Activated naive CD4-positive, alpha-beta T cell (primary cell): ENCODE measurements at places on chromosomes 11 and 22.

DNA sequence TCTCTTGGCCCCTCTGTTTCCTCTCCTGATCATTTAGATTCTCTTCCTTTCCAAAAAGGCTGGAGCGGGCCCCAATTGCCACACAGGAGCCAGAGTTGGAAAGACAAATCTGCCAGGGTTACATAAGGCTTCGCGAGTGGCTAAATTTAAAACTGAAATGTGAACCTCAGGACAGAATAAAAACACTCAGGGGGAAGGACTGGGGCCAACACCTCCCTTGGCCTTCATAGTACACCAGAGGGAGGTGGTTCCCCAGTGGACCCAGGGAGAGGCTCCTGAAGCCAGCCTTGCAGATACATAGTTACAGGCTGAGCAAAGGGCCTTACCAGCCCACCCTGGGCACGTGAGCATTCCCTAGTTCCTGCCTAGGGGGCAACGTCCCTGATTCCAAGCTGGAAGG, 150.1 kb downstream of the MN1 start:
- no peak for DNase-seq

- DNase-seq: no peak
Measured at GRCh38 chr22:29267462-29267857, 321 bp downstream of the RHBDD3 start.

GRCh38 chr11:105282658-105283057, 143.1 kb upstream of the CARD18 start:
- no peak for DNase-seq

DNA sequence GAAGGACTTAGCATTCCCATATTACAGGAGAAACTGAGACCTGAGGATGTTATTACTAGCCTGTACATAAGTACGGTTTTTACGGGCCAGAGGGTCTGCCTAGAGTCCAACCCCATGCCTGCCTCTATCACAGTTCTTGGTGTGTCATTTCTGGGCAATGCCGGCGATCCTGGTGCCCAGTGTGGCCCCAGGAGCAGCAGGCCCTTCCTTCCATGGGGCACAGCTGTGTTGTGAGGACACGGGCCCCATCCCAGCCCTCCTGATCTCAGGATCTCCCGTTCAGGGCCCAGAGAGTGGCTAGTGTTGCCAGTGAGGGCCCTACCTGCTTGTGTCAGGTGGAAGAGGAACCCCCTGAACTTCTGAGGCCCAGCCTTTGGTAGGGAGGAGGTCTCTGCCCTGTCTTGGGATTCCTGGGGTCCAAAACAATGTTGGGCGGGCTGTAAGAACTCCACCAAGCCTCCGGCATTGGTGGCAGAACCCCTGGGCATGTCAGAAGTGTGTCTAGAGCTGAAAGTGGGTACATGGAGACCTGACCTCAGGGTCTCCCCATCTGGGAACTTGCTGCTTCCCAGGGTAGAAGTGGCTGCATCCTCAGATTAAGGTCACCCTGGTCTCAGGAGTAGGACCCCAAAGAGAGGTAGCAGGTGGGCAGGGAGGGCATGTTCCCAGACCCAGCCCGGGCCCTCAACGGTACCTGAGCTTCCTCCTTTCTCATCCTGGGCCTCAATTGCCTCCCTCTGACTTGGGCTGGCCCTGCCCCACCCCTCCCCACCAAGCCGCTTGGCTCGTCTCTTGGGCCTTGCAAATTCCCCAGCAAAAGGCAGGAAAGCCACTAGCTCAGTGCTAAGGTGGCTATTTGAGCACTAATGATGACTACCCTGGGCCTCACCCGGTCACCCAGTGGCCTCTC, 74.6 kb upstream of the KCNQ1OT1 start:
- DNase-seq: no peak

GRCh38 chr22:50186761-50187523, 1.2 kb downstream of the TRABD start:
- no peak for DNase-seq

DNA sequence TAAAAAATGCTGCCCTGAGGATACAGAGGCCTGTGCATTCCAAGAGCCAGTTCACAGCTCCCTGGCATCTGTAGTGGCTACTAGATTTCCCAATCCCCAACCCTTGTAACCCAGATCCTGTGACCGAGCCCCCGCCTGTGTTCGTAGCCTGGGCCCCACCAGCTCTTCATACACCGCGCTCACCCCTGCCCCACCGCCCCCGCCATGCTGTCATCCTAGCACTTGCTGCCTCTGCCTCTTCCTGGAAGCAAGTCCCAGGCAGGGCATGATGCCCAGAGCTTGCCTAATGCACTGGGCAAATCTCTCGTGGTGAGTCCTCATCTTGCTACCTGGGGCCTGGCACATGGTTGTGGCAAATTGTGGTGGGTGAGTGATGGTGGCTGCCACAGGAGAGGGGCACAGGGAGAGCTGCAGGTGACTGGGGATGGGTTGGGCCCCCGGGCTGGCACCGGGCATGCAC, 7.1 kb downstream of the MGAT3 start:
- DNase-seq: no peak
